ENCODE measurements at places on chromosomes 3 and 15. TPM values are rescaled to one million over a fixed set of nuclear protein-coding genes. Genes with fewer than 3 reads are reported as not detected.

- DNase-seq, result no peak
Measured at GRCh38 chr3:28317438-28318022, 31.0 kb upstream of the ZCWPW2 start.

DNA sequence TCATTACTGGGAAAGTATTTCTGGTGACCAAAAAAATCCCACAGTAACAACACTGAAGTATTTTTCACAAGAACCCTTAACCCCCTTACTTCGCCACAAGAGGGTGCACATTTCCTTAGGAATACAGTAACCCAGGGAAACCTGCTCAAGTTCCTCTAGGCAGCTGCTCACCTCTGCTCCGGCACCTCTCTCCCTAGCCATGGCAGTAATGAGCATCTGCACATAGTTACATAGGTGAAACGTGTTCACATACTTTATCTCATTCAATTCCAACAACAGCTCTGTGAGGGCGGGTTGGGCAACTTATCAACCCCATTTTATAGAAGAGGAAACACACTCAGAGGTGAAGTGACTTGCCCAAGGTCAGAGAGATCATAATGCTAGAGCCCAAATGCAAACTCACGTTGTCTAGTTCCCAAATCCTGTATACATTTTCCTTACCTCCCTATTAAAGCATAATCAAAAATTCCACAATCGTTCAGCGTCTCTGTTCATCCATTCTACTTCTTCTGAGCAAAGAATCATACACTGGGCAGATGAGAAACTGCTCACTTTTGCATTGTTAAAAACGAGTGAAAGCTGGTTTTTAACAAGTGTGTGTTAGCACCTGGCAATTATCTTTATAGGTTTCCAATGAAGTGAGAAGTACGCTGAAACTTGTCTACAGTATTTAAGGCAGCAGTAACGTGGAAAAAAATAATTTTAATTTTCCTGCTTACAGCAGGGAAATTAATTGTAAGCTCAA lies 90.7 kb downstream of the IGF2BP2 start:
- no peak for DNase-seq

- DNase-seq, result no peak
Measured at GRCh38 chr15:40006003-40006402, 33.0 kb downstream of the SRP14 start.

DNA sequence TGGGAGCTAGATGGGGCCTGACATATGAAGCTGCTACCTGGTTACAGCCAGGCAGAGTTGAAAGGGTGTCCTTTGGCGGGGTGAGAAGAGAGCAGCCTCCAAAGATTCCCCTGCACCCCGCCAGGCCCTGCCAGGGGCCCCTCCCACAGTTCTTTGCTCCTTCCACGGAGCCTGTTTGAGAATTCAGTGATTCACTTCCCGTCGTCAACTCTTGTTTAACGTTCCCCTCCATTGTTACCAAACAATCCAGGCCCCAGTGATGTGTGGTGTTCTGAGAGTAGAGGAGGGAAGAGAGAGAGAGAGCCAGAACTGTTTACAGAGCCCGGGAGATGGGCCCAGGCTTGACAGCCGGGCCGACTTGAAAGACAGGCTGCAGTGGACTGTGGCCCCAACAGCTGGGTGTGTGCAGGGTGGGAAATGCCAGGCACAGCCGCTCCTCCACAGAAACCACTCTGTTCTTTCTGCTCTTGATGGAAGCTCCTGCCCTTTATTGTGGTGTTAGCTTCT lies 81.5 kb downstream of the SMAD3 start:
- no peak for DNase-seq

GRCh38 chr15:27746401-27746955 lies 352.6 kb downstream of the OCA2 start:
- no peak for DNase-seq

GRCh38 chr3:182957676-182958266 lies 22.6 kb downstream of the DCUN1D1 start:
- no peak for DNase-seq

DNA sequence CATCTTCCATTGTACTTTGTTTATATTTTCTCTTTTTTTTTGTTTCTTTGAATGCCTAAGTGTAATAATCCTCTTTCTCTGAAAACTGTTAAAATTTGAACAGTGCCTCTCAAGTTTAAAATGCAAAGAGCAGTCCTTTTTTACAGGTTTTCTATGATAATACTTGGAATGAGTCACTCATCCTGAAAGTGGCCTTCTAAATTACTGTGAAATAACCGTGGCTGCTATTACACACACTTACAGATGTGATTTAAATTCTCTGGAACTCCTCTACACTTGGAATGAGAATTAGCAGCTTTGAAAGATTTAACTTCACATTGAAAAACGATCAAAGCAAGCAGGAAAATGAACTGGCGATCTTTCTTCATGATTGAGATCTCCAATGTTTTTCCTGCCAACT lies 105.9 kb downstream of the ROBO1 start:
- no peak for DNase-seq

DNA sequence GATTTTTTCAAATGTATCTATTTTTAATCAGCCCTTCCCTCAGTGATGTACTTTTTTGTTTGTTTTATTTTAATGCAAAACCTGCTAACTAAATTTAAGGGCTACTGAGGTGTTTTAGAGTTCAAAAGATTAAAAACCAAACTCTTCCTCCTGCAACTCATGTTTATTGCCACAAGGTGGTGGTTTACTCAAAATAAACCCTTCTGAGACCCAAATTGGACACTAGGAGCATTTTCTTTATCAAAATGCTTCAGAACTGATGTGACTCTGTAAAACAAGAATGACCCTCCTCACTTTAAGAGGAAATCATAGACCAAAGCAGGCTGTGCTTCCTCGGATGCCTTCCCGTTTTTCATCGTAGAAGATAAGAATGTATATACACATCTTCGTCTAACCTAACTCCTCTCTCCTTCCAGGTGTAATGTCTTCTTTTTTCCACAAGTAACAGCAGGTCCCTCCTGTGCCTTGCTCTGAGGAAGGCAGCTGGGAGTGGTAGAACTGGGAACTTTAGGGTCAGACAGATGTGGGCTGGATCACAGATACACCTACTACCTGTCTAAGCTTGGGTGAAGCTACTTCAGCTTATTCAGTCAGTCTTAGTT lies 2.9 kb upstream of the NME9 start:
- DNase-seq, result no peak

DNA sequence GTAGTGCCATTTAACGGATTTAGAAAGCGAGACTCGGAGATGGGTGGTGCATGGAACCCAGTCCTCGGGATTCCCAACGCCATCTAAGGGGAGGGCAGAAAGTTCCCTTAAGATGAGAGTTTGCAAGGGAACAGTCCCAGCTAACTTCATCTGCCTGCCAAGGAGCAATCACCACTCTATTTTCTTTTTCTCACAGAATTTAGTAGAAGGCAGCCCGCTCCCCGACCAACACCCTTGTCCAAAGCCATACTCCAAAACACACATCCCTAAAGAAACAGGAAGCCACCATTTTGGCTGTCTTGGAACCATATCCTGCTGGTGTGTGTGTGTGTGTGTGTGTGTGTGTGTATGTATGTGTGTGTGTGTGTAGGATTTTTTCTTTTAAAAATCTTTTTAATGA lies 7.1 kb upstream of the FGD5 start:
- peak; percentile 25 for DNase-seq

The RABL3 gene
- 21.4 TPM for total RNA-seq

The DAZL gene
- 0.51 TPM for total RNA-seq

The ZNF774 gene
- 0.77 TPM for total RNA-seq

The MYRIP gene
- 26.7 TPM for total RNA-seq
